ENCODE measurements at places on chromosomes 7 and 10.

DNA sequence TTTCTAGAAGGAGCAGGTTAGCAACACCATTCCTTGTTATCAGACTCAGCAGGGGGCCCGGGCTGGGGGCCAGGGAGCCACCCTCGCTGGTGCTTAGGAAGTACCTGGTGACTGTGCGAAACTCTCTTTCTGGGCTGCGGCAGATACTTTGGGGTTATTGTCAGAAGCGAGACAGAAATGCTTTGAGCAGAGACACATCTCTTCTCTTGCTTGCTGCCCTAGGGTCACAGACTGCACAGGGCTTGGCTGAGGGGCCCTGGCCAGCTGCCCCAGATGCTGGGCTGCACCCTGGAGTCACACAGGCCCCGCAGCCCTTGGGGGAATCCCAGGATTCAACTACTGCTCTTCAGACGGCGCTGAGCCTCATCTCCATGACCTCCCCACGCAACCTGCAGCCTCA, 91.9 kb downstream of the WDFY4 start:
- no peak for DNase-seq

GRCh38 chr10:101817337-101818118, 716 bp downstream of the OGA start:
- DNase-seq: peak; percentile 61

DNA sequence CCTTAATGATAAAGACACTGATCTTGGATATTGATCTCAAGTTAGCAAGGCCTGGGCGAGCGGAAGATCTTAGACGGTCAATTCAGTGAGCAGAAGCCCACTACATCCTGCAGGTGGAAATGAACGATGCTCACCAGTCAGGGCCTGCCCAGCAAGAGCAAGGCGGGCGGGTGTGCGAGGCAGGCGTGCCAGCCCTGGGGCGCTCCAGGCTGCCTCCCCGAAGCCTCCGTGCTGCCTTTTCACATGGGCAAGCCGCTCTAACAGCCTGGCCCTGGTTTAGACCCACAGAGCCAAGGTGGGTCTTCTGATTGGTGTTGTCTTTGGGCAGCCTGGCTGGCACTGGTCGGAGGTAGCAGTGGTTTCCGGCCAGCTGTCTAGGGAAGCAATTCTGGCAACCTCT, 475.1 kb upstream of the FOXK1 start:
- DNase-seq: no peak

- no peak for DNase-seq
Measured at GRCh38 chr7:1534330-1535099, 4.0 kb downstream of the MAFK start.

- DNase-seq: peak; percentile 29
Measured at GRCh38 chr10:103605359-103606096, 112.0 kb downstream of the NEURL1 start.

DNA sequence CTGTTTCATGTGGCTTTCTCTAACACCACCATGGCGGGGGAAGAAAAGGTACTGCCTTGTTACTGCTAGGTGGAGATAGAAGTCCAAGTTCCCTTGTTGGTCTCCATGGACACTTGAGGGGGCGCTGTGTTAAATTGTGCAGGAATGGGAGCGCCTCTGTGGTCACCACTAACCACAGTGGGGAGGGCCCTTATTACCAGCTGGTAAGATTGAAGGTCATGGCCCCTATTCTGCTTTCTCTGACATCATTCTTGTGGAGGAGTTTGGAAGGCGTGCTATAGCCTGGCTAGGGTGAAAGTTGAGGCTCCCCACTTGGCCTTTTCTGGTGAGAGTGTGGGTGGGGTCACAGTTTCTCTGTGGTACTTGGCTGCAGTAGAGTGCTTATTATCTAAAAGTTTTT, 14.9 kb upstream of the MXI1 start:
- DNase-seq: no peak

DNA sequence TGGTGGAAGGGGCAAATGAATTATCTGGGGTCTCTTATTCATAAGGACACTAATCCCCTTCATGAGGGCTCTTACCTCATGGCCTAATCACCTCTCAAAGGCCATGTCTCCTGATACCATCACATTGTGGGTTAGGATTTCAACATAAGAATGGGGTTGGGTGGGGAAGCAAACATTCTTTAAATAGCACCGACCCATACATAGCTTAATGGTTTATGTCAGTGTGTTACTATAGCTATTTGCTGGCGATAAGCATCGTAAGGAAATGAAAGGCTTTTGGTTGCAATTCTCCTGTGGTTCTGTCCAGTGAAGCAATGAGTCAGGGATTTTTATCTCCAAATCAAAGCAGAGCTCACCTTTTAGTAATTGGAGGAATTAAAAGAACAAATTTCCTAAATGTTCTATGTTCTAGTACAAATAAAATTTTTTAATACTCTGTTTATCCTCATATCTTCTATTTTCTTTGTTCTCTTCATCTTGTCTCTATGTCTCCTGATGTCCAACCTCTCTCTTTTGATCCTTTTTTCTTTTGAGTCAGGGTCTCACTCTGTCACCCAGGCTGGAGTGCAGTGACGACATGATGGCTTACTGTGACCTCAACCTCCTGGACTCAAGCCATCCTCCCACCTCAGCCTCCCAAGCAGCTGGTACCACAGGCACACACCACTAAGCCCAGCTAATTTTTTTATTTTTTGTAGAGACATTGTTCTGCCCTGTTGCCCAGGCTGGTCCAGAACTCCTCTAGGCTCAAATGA, 57.0 kb upstream of the GLCCI1 start:
- DNase-seq: no peak

DNA sequence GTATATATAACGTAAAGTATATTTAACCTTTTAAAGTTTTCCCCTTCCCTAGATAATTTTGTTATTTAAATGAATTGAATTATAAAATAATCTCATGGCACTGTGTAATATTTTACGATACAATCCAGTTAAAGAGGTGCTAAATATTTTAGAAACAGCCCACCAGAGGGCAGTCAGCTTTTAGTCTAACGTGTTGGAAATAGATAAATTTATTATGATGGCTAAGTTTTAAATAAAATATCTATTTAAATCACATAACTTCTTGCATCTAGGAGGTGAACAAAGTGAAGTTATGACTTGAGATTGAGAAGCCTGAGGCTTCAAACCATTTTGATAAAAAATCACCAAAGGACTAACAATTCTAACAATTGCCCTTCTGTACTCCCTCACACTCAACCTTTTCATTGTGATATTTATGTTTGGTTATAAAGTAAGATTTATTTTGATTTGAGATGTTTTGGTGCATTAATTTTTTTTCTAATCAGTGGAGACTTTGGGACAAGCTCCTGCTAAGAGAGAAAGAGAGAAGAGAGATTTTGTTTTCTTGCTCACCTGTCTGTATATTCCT, 171.5 kb upstream of the SP4 start:
- peak; percentile 45 for DNase-seq

DNA sequence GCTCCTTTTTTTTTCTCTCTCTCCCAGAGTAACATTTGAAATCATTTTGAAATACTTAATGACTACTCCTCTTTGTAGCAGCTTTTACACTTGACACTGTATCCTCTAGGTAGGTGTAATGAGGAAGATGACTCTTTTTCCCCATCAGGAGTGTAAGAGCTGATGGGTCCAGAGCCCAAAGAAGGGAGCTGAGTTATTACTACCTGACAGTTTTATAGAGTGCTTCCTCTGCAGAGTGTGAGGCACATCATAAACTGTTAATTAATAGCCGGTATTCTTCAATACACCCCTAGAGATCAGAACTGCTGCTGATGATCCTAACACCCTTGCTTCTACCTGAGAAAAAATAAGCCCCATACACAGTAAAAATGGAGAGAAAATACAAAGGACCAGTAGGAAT, 279.8 kb upstream of the SEMA3A start:
- no peak for DNase-seq

- peak; percentile 96 for DNase-seq
Measured at GRCh38 chr10:119306514-119306951, 99.2 kb downstream of the GRK5 start.

DNA sequence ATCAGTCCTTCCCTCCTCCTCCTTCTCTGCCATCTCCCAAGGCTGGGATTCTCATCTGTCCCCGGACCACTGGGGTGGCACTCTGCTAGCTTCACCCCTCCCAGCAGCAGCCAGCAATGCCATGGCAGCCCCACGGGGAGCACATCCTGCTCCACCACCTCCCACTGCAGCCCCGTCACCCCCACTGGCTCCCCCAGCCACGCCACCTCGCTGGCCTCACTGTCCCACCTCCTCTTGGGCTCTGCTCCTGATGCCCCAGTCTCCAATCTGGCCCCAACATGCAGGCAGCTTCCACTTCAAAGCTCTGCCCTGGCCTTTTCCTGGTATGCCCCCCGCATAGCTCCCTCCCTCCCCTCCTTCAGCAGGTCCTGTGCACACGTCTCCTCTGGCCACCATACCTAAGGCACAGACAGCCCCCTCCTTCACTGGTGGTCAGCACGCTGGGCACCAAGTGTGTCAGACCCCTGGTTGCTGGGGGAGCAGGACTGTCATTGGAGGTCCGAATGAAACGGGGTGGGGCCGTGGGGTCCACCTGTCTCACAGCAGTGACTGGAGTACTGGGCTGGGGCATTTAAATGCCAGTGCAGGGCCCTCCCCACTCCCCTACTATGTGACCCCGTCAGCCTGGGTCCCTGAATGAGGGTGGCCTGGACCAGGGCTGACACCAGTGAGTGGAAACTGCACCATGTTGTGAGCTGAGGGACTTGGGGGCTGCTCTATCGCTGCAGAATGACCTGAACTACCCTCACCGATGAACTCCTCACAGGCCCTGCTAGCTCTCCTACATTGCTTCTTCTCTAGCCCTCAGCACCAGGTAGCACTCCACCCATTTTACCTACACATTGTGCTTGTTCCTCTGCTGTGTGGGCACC, 38.7 kb downstream of the RASGEF1A start:
- no peak for DNase-seq

DNA sequence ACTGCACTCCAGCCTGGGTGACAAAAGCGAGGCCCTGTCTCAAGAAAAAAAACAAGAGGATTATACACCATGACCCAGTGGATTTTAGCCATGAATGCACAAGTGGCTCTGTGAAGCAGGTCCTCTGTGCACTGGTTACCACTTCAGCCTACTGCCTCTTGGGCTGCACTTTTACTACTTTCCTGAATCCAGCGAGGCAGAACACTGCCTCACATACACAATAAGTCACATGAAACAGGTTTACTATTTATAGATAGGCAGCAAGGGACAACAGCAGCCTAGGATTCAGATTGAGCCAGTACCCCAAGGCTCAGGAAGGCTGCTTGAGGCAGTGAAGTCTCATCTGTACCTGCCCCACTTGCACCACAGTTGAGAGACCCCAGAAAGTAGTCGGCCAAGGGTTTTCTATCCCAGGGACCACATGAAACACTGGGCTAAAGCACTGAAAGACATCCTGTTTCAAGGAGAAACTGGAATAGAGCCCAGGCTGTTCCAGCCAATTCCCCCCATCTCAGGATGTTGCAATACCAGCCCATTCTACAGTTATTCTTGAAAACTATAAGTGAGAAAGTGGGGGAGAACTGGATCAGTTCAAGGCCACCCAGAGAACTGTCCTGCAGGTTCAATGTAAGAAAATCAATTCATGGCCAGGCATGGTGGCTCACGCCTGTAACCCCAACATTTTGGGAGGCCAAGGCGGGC, 10.3 kb upstream of the OGDH start:
- DNase-seq: no peak

DNA sequence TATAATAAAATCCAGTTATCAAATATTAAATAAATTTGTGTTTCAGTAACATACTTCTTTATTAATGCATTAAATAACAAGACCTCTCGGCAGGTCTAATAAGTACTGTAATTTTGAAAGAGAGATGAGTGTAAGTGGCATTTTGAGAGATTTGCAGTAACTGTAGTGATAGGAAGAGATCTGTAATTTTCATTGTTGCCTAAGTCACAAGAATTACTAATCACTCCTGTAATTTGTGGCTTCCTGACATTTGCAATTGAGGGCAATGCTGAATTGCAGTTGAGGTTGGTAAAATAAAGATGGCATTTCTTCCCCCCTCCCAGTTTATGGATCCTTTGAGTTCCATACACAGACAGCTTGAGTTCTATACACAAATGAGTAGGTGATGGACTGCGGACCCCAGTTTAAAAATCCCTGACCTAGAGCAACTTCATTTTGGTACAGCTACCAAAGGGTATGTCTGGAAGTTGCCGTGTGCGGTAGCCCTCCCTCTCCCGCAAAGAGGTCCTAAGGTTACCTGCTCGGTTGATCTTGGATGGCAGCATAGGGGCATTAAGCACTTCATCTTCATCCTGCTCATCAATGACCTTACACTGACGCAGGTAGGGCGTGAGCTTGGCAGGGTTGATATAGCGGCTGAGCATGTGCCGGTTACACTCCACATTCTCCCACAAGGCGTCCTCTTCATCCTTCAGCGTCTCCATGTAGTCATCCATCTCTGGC, 96.4 kb downstream of the CARD11 start:
- DNase-seq: no peak

DNA sequence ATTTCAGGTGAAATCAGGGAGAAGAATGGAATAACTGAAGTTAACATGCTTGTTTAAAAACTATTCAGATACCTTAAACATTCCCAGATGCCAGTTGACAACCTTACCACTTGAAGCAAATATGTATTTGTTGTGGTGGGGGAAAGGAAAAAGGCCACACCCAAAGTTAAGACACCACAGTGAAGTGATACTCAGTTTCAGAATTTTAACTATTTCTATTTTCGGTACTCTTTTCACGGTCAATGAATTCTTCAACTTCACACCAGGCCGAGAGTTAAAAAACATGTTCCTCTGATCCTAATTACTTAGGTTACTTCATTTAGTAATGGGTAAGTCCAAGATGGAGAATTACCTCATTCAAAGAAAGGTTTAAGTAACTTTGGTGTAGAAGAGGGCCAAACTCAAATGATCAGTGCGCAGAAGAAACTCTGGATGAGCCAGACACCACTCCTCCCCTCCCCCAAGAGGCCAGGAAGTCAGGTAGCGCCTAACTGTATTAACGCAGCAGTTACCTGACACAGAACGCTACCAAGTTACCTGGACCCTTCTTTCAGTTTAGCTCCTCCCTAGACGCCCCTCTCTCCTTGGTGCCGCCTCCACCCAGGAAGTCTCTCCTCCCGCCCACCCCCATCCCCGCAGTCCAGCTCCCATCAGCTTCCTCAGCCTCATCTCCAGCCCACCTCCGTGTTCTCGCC, 700 bp downstream of the MTPN start:
- DNase-seq: peak; percentile 64

DNA sequence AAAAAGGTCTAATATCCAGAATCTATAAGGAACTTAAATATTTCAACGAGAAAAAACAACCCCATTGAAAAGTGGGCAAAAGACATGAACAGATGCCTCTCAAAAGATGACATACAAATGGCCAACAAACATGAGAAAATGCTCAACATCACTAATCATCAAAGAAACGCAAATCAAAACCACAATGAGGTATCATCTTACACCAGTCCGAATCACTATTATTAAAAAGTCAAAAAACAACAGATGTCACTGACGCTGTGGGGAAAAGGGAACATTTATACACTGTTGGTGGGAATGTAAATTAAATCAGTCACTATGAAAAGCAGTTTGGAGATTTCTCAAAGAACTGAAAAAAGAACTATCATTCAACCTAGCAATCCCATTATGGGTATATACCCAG, 6.0 kb downstream of the VWDE start:
- DNase-seq: no peak

DNA sequence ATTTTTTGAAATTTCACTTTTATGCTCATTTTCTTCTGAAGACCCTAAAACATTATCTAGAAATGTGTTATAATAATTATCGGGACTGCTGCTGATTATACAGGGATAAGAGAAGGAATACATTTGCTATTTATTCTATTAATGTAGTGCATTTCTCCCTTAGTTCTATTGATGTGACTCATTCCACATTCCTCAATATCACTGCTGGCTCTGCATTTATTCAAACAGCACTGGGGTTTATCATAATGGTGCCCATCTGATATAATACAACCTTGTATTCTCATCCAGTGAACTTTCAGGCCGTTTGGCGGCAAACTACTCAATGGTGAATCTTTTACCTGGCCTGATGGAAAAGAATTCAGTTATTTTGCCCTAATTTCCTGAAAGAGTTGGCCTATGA, 7.8 kb downstream of the KCND2 start:
- no peak for DNase-seq

Measured in OCI-LY7 (cell line).